ENCODE measurements at places on chromosomes 1 and 21.

DNA sequence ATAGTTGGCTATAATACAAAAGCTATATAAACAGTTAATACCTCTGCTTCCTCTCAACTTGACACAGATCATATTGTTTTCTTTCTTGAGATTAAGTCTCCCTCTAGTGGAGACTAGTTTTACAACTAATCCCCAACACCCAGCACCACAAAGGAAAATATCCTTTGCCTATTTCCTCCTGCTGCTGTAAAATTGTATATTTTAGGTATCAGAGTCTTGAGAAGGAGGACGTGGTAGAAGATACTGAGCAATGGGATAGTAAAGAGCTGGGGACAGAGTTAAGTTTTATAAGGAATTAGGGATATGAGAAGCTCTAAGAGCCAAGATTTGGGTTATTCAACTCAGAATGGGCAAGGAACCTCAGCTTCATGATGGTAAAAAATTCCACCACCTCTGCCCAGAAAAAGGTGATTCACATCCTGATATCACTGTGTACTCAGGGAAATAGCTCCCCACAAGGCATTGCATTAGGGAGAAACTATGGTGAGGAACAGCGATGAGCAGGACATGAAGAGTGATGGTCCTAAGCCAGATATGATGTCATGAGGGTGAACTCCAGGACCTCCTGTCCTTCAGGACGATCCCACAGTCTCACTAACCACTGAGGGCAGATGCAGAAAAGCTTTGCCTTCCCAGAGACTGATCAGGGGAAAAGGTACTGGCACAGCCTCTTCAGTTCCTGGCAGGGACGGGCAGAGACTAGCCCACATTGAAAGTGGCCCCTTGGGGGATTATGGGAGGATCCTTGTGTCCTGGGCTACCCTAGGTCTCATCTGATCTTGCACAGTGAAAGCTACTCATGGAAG, 14.7 kb upstream of the CFAP126 start:
- peak; percentile 15 for DNase-seq

GRCh38 chr1:79847700-79848099, 841.2 kb upstream of the ADGRL4 start:
- DNase-seq, result peak; percentile 65

- peak; percentile 94 for DNase-seq
These were observed 22.7 kb downstream of the UTP25 start for GRCh38 chr1:209850342-209850979.

DNA sequence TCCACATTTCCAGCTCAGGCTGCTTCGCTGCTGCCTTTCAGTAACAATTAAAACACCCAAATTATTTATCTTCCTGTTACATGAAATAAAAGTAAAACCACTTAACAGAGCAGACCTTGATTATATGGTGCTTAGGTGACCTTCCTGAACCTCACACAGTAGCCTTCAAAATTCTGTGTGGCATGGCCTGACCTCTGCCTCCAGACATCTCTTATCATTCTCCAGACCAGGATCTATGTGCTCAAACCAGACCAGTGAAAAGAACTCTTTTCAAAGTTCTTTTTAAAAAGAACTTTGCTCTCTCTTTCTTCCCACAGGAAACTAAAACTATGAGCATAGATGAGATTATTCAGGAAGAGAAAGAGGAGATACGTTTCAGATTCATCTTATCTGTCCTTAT, 37.8 kb downstream of the KIAA0319L start:
- no peak for DNase-seq

GRCh38 chr1:6902153-6902552, 116.9 kb downstream of the CAMTA1 start:
- DNase-seq, result no peak

DNA sequence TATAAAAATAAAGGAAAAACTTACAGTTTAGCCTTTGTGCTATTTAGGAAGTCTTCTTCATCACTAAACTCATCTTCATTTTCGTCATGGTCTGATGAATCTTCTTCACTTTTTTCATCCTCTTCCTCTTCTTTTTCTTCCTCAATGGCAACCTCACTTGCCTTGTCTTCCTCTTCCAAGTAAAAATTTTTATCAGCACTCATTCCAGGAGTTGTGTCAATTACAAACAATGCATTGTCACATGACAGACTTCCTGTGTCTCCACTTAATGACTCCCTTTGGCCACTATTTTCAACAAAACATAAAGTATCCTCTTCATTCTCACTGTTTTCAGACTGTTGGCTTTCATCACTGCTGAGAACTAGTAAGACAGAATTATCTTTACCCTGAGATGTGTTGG, 2.8 kb downstream of the DNTTIP2 start:
- no peak for DNase-seq

DNA sequence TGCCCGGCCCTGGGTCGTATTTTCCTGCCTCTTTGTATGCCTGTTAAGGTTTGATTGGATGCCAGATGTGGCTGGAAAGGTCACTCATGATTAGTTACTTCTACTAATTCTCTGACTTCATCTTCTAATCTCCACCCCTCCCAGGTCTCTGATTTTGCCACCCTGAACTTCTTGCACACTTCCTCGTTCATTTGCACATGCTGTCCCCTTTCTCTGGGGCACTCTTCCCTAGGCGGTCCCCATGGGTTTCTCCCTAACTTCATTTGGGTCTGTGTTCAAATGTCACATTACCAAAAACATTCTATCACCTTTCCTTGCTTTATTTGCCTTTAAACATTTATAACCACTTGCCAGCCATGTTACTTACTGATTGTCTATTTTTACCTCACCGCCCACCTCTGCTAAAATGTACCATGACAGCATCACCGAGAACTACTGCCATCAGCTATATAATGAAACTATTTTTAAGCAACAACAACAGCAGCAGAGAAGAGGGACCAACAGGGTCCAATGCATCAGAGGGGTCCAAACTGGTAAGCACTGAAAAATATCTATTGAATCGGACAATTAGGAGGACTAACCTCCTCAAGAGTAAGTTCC, 45.8 kb upstream of the FMOD start:
- no peak for DNase-seq

DNA sequence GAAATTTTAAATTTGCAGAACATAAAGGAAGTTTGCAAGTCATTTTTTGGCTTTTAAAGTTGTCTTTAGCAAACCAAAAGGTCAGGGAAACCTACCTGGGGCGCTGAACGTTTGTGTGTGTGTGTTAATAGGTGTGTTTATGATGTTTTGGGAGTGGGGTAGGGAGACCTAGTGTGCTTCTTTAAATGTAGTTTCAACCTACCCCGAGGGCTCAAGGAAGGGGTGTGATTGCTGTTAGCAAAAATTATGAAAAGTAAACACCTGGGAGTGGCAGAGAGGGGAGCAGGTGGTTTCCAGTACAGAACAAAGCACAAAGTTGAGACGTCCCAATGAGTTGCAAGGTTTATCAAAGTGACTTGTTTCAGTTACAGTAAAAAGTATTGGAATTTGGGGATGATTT, 58.7 kb upstream of the WDR26 start:
- DNase-seq, result peak; percentile 41

DNA sequence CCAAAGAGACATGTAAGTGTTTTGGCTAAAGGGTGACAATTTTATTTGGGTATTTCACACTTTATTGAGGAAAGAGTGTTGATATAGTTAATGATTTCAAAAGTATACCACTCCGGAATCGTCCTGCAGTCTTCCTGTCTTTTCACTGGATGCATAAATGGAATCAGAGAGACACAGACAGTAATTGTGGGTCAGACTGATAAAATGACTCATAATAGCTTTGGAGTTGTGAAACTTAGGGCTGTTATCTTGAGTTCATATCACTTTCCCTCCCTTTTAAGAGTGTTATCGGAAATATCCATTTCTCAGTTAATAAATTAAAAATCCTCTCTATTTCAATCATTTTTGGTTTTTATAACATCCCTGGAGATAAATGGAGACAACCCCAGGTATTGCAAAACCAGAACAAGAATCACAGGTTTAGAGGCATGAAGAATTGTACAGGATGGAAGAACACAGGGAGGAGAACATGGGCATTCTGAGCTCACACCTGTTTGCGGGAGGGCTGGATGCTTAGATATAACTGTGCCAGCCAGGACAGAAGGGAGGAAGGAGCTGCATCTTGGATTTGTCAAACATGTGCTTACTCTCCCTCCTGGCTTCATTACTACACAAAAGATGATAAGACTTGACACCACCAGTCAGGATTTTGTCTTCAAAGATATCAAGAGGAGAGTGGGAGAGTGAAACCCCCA, 185.4 kb downstream of the LMO4 start:
- DNase-seq, result no peak

DNA sequence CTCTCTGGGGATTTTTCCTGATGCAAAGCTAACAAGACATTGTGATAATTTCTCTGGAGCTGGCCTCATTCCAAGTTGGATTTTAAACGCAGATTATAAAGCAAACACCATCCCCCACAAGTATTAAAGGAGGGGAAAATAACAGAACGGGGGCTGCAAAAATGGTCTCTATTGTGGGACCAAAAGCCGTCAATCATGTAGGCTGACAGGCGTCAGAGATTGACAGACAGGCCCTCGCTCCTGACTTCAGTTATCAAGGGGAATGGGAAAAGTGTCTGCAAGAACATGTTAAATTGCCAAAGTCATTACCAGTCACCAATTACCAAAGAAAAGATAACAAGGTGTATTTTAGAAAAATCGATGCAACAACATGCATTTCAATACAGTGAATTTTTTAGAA, 307.4 kb upstream of the POU3F1 start:
- no peak for DNase-seq

DNA sequence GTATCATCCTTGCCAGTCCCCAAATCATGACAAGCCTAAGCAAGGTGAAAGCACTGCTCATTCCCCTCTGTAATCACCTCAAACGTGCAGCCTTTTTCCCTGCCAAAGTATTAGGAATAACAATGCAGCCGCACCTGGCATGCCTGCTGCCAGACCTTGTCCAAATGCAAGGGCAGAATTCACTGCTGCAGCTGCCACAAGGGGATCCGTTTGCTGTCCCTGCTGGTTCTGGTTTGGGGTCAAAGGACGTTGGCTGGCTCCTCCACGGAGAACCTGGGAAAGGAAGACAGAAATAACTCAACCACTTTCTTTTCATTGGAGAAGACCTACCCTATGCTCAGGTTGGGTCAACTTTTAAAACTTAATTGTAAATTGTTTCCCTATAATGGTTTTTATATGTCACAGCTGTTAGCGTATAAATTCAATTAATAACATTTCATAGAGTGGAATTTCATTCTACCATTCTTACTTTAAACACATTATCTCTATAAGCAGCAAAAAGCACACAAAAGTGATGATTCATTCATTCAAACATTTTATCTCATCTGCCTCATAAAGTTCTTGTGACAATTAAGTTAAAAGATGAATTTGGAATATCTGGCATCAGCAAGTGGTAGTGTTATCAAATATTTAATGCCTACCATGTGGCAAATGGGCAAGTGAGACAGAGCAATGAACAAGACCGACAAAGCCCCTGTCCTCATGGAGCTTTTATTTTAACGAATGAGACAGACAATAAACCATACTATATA, 59.8 kb upstream of the SDC3 start:
- DNase-seq, result no peak

DNA sequence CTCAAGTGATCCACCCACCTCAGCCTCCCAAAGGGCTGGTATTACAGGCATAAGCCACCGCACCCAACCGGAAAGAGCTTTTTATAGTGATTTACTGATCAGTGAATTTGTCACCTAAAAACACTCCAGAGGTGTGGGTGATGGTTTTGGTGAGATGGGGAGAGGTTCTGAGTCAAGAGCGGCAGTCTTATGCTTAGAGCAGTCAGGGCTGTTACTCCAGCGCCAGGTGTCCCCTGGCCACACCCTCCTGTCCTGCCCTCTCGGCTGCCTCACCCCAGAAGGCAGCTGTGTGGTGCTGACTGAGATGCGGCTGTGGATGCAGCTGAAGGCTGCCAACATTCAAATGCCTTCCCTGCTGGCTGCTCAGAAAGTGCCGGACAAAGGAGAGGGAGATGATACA, 94.5 kb upstream of the LPGAT1 start:
- peak; percentile 68 for DNase-seq
